Activated CD8-positive, alpha-beta memory T cell treated with anti-CD3 and anti-CD28 coated beads, Interleukin-2, amount 50 U/mL, for 4 hours (primary cell): ENCODE measurements at places on chromosomes 11 and 22.
A peak's percentile ranks its signal among the peaks of the same experiment; 100 is the strongest.

DNA sequence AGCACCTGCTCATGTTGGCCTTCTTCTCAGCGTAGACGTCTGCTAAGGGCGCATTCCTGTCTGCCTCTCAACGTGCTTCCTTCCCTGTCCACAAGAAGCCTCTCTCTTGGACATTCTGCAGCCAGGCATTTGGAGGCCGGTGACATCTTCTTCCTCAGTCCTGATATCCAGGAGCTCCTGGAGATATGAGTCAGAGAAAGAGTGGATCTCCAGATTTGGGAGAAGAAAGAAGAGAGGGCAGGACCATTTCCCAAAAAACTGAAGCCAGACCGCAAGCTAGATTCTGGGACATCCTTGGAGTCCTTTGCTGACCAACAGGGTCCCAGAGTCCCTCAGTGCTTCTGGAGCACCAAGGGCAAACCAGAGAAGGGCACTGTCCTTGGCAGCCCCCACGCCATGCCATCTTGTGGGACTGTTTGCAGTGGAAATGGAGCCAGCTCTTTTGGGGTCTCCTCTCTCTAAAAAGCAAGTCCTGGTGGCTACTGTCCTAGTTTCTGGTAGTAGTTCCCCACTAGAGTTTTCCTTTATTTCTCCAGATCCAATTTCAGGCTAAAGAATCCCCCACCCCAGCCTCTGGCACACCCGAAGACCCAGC is 36.1 kb upstream of the SYT13 start:
- DNase-seq = no peak

- no peak for DNase-seq
Observed at GRCh38 chr11:9868641-9869040, 204.8 kb downstream of the SWAP70 start.

GRCh38 chr11:58807343-58807742 is 37.2 kb downstream of the GLYATL2 start:
- no peak for DNase-seq

DNA sequence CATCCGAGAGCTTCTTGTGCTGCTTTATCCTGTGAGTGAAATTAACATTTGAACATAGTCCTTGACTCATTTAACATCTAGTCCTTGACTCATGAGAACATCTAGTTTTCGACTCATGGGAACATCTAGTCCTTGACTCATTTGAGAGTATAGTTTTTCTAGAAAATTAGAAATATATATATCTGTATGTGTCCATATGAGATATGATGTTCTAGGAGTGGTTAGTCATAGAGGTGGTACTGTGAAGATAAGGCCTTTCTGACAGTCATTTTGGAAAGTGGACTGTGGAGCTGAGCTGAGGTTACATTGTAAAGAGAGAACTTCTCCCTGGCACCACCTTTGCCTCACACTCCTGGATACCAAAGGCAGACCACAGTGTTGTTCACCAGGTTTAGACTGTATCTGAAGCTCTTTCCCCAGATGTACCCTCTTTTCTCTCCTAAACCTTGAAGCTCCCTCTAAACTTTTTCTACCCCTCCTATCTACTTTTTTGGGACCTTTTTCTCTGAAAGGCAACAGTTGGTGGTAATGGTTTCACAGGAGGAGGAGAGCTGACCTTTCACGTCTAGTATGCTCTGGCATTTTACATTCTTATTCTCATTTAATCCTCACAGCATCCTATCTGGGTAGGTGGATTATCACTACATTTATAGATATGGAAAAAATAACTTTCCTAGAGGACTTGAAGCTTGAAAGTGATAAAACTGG is 67.2 kb downstream of the PPP2R1B start:
- DNase-seq = no peak

GRCh38 chr11:39432929-39433328 is 2026.5 kb downstream of the LRRC4C start:
- no peak for DNase-seq

- no peak for DNase-seq
Observed at GRCh38 chr11:58787903-58788302, 56.2 kb upstream of the GLYAT start.

GRCh38 chr11:134360050-134360835 is 28.5 kb downstream of the GLB1L2 start:
- DNase-seq = peak; percentile 67

DNA sequence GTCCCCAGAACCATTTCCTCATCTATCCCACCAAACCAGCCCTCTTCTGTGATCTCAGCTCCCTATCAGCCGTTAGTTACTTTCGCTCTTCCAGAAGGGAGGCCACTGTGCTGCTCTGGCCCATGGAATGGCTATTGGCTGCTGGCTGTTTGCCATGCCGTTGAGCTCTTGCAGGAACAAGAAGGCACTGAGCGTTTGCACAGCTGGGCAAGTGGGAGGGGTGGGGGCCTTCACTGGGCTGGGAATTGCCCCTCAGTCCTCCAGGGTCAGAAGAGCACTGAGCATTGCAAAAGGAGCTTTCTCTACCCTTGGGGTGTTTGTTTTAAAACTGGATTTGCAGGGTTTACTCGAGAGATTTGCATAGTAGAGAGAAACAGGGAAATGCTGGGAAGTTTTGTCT is 129.0 kb upstream of the PARVA start:
- no peak for DNase-seq

DNA sequence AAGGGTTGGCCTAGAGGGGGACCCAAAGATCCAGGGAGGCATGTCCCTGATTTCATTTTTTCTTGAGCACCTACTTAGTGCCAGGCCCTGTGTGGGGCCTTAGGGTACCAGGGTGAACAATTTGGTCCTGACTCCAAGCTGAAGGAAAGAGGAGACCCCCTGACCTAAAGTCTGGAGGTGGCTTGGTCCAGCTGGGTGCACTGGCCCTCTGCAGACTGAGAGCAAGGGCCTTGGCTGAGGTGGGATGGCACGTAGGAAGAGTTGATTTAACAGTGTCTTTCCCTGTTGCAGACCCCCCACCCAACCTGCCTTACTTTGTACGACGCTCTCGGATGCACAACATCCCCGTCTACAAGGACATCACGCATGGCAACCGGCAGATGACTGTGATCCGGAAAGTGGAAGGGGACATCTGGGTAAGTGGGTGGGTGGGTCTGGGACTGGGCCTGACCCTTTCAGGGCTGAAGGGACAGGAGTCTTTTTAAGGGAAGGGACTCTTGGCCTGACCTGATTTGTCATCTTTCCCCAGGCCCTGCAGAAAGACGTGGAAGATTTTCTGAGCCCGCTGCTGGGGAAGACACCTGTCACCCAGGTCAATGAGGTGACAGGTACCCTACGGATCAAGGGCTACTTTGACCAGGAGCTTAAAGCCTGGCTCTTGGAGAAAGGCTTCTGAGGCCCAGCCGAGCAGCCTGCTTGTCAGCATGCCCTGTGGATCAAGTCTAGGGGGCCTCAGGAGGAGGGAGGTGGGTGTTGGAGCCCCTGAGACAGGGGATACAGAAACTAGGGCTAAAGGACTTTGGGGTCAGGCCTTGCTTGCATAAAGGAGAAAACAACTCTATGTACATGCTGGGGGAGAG is 3.3 kb downstream of the MRPL49 start:
- no peak for DNase-seq

- no peak for DNase-seq
Observed at GRCh38 chr11:31761636-31762035, 49.5 kb downstream of the PAX6 start.
